ENCODE measurements at places on chromosomes 6 and 20.
A peak's percentile ranks its signal among the peaks of the same experiment; 100 is the strongest.

DNA sequence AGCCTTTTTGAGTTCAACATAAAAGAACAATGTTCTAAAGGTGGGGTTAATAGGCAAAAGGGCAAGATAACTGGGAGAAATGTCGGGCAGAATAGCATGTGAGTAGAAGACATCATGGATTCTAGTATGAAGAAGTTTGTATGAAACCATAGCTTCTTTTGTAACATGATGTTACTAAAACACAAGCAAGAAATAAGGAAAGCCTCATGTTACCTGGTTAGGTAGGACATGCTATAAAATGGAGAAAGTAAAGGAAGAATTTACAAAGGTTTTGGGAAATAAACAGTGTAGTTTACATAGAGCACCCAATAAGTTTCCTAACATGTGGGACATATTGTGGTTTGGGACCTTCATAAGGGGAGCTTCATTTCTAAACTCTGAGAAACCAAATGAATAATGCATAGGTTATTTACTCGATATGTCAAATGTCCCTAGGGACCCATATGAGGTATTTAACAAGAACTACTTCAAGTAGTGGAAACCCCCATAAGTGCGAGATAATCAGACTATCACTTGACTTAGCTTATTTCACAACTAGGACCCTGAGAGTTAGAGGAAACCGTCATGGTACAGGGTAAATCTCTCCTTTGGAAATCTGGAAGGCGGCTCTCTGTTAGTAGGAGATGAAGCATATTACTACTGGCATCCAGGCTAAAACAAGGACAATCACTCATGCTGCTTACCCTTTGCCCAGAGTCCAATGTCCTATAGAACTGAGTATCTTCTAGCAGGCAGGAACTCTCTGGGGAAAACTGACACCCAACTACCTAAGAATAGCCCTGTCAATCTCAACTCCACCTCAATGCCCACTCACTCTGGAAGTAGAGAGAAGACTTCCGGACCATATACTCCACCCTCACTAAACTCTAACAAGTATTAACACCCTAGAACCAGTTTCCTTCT is 57.5 kb downstream of the ILRUN start:
- DNase-seq = no peak

- peak; percentile 47 for DNase-seq
Observed at GRCh38 chr6:39088331-39088730, 26.7 kb downstream of the SAYSD1 start.

- DNase-seq = no peak
Observed at GRCh38 chr6:161850562-161850961, 576.7 kb upstream of the AGPAT4 start.

- DNase-seq = no peak
Observed at GRCh38 chr6:154909311-154909710, 85.8 kb upstream of the TIAM2 start.

DNA sequence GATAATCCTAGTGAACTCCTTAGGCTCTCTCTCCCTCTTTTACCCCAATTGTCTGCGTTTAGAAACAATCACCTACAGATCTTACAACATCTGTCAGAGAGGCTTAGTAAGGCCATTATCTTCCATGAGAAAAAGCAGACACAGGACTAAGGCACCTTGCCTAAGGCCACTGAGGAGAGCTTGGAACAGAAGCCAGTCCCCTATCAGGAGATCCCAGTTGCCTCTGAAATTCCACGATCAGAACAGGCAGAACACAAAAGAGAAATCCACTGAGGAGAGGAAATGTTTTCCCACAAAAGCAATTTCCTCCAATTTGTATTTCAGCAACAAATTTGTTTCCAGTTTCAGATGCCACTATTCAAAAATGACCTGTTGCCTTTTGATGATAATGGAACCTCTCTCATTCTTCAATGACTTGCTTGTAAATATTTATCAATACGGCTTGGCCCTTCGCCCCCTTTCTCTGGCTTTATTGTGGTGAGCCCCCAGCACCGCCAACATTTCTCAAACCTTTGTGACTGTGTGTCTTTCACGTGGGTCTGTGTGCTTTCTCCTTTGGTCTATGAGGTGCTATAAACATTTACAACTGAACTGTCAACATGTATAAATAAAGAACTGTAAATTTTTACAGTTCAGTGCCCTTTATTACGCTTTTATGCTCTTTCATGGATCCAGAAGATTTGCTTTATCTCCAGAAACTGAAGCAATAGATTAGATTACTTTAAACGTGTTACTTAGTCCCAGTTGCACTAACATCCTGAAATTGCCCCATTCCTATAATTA is 187.8 kb upstream of the PHACTR1 start:
- no peak for DNase-seq

GRCh38 chr20:19784511-19785172 is 26.6 kb downstream of the RIN2 start:
- DNase-seq = peak; percentile 55

DNA sequence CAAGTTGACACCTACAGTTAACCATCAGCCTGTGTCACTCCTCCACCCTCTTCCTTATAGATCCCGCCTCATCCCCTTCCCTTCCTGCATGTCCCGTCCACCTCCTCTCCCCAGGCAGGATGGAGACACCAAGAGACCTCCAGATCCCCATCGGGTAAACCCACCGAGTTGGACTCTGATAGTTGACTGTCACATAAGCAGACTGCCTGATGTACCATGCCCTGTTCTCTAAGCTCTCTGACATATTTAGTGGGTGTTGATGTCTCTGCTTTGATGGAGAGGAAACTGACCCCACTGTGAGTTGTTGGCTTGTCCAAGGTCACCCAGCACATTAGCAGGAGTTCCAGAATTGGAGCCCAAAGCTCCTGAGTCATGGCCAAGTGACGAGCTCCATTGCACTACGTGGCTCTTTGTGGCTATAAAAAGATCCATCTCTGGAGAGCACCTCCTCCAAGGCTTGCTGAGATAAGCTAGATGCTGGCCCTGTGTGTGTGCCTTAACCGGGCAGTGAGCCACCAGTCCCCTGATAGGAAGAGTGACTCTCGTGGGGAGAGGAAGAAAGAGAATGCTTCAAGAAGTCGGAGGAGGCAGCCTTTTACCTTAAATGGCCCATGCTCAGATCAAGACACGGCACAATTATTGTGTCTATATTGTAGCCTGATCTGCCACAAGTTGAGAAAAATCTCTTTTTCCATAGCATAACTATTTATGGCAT is 236.0 kb upstream of the ECI2 start:
- peak; percentile 82 for DNase-seq

GRCh38 chr20:34527016-34527415 is 10.8 kb downstream of the DYNLRB1 start:
- DNase-seq = no peak

- no peak for DNase-seq
Observed at GRCh38 chr20:38325905-38326304, 20.4 kb upstream of the LBP start.

GRCh38 chr20:1003920-1004697 is 2.0 kb upstream of the RSPO4 start:
- no peak for DNase-seq

DNA sequence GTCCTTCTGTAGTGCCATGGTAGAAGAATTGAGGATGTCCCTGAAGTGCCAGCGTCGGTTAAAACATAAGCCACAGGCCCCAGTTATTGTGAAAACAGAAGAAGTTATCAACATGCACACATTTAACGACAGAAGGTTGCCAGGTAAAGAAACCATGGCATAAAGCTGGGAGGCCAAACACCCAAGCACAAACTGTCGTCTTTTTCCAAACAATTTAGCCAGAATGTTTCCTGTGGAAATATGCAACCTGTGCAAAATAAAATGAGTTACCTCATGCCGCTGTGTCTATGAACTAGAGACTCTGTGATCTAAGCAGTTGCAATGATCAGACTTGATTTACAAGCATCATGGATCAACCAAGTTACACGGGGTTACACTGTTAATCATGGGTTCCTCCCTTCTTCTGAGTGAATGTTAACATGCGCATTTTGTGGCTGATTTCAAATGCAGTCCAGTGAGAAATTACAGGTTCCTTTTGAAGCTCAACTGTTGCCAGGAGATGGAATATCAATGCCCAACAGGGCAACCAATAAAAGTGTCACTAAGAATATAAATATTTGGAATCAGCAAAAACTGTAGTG is 674.9 kb downstream of the GRIK2 start:
- no peak for DNase-seq

GRCh38 chr20:47040506-47041125 is 146.0 kb downstream of the EYA2 start:
- no peak for DNase-seq

- no peak for DNase-seq
Observed at GRCh38 chr6:153564803-153565202, 433.7 kb upstream of the RGS17 start.

- DNase-seq = no peak
Observed at GRCh38 chr6:18823782-18824386, 436.7 kb downstream of the RNF144B start.

GRCh38 chr6:165664559-165665383 is 1.7 kb upstream of the PDE10A start:
- peak; percentile 54 for DNase-seq

DNA sequence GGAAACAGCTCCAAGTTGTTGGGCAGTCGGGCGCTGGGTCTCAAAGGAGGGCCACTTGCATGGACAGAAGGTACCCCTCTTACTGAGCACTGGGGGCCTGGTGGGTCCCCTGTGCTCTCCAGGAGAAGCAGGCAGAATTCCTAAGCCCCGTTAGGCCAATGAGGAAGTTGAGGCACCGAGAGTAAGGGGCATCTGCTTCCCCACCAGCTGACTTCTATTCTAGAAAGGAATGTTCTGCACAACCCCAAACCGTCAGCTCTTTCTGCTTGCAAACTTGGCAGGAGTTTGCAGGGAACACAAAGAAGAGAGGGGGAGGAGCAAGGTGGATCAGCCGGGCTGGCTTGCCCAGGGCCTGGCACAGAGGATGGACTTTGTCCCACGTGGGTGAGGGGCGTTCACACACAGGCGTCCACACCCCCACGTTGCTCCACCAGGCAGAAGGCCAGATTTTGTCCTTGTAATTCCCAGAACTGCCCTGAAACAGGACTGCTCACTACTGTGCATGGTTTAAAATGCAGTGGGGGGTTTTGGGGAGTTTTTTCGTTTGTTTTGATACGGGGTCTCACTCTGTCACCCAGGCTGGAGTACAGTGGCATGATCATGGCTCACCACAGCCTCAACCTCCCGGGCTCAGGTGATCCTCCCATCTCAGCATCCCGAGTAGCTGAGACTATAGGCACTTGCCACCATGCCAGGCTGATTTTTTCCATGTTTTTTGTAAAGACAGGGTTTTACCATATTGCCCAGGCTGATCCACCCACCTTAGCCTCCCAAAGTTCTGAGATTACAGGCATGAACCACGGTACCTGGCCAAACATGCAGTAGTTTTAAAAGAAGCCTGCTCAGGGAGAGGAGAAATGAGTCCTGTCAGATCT is 93.3 kb downstream of the SNX5 start:
- DNase-seq = no peak

DNA sequence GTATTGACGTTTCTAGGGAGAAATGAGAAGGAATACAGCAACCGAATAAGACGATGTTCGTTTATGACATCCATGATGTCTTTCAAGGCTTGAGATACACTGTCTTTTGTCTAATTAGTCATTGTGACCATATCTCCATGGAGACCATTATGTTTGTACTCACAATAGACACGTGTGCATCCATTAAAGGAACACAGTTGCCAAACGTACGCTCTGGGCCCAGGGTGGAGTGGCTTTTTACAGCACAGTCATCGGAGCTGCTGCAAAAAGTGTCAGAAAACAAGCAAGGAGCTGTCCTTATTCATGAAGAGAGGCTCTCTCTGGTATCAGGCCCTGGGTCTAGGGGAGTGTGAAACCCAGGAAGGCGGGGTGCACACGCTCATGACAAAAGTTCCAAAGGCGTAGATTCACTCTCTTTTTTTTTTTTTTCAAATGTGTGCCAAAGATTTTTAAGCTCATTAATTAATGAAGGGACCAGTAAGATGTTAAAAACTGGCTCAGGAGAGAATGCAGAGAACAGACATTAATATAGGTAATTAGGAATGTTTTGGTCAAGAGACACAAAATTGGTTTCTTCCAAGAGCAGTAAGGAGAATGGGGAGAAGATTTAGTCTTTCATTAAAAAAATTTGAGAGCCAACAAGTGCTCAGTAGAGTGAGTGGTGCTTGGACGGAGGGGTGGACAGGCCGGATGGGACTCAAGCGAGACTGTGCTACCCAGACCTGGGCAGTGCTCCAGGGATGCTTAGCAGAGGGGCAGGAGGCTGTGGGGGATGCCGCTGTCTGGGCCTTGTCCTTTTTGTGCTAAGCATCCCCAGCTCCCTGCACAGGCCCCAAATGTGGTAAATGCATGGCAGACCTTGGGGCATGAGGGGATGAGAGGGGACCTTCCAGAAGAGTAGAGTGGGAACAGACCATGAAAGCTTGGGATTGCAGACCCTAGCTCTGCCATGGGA is 34.9 kb upstream of the GTSF1L start:
- no peak for DNase-seq

DNA sequence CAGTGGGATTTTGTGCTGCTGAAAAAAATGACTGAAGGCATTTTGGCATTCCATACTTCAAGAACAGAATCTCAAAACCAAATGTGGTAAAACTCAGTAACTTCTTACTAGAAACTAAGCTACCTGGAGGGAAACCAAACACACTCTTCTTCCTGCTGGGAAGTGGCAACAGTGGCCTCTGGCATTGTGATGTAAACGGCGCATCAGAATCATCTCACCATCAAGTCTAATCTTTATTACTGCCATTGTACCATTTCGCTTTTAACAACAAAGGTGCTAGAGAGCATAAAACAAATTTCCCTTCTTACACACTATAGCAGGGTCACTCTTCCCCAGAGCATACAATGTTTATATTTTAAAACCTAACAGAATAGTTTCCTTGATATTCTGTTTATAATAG is 101.6 kb upstream of the CEP162 start:
- no peak for DNase-seq
